ENCODE measurements at places on chromosomes 2 and 18. TPM values are rescaled to one million over a fixed set of nuclear protein-coding genes. Genes with fewer than 3 reads are reported as not detected.

Gene PNPT1
- total RNA-seq = 54.0 TPM

Gene STAMBP
- 111 TPM for total RNA-seq

DNA sequence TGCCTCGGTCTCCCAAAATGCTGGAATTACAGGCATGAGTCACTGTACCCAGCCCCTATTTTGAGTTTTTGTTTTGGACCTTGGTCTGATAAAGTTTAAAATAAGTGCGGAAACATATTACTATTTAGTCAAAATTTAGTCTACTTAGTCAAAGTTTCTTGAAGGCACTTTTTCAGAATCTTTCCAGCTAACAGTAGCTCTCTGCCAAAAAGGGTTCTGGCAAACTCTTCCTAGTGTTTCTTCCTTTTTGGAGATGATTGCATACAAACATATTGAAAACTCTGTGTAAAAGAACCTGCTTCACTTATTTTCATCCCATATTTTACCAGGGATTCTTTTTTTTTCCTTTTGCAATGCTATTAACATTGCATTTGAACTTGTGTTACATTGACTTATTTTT lies 28.8 kb downstream of the GMCL1 start:
- DNase-seq = no peak

DNA sequence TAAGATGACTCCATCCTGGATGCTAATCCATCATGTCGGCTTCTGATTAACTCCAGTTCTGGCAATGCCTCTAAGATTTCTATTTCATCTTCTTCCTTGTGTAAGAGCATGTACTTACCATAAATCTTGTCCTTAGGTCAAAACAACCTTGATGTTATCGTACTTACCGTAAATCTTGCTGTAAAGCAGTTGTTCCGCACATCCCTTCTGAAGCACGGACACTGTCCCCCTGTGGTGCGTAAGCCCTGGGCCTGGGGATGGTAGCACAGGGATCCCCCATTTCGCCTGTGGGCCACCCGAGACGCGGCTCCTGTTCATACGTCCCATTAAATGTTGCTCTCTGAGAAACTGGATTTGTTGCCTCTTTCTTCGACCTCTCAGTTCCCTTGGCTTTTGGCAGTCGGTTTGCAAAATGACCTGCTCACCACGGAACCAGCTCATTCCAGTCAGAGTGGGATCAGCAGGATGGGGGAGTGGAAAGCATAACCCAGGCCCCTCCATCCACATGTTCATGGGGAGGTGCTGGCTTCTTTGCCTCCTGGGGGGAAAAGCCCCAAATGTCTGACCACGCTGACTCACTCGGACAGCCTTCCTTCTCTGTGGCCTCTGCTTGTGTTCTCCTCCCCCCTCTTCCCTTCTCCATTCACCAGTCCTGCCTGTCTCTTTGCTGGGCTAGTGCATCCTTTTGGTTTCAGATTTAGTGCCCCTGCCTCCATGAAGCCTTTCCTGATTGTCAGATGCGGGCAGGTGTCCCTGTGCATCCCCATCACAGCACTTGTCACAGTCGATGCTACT lies 49.9 kb downstream of the RAB31 start:
- DNase-seq = no peak

Measured in activated CD4-positive, alpha-beta T cell treated with anti-CD3 and anti-CD28 coated beads for 36 hours (primary cell).